Stimulated activated CD4-positive, alpha-beta T cell treated with anti-CD3 and anti-CD28 coated beads, TNF-alpha, amount 100 ng/mL, for 1 hour (primary cell): ENCODE measurements at places on chromosomes 2 and 18.

DNA sequence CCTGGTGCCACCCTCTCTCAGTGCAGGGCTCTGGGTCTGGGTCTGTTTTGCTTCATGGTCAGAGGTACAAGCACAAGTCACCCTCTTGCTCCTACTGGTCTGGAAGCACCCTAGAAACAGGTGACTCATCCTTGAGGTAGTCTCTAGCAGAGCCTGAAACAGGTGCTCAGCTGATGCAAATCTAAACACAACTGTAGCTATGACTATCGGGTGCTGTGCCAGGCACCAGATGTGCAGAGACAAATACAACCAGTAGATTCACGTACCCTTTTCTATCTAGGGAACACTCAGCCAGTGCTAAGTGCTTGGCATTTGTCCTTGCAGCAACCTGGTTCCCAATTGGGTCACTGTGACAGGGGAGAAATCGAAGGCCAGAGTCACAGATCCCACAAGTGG lies 140.9 kb upstream of the MYCN start:
- DNase-seq = no peak

DNA sequence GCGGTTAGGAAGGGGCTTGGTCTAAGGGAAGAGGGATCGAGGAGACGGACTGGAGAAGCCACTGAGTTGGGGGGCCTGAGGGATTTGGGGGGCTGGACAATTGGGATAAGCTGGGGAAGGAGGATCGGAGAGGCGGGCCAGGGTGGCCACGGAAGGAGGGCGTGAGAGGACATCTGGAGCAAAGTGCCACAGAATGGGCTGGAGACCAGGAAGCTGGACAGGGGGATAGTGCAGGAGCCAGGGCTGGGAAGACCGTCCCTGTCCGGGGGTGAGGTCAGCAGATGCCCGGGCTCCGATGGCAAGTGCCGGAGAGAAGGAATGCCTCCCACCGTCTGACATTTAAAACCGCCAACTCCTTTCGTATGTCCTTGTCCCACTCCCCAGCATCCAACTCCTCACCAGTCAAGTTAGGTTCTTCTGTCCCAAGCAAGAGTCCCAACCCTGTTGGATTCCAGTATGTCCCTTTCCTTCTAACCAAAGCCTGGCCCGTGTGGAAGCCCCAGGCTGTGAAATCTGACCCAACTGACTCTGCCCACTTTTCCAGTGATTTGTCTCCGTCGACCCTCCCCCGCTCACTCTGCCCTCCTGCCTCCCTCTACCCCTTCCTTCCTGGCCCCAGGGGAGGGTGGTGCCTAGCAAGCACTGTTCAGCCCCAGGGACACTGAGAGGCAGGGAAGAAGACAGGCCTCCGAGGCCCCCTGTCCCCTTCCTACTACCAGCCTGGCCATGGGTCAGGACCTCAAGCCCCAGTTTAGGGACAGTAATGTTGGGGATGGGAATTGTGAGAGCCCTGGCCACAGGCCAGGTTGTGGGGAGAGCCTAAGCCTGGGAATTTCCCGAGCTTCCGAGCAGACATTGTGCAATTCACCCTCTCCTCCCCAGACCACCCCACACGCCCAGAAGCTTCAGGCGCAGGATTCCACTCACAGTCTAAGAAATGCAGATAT lies 31.5 kb upstream of the TMBIM1 start:
- DNase-seq = no peak

DNA sequence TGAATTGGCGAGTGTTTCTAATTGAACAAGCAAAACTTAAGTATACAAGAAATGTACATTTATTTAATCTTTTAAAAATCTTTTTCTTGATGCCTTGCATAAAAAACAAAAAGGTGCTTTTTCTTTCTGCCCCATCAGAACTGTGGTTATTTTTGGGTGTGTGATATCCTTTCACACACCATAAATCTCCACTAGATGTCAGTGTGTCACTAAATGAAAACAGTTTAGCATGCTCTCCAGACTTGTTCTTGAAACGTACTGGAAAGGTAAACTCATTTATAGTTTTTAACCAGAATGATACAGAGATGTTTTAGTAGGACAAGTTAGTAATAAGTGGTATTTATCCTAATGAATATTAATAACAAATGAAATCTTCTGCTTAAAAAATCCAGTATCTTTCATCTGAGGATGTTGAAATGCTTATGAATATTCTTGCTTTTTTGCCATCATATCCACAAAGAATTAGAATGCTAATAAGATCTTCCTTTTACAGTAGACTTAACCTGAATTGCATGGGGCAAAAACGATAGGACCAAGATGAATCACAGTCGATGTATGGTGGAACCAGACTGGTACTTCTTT lies 96.8 kb downstream of the UBE2E3 start:
- no peak for DNase-seq

- DNase-seq = no peak
Observed at GRCh38 chr2:71559080-71559827, 105.9 kb downstream of the DYSF start.

DNA sequence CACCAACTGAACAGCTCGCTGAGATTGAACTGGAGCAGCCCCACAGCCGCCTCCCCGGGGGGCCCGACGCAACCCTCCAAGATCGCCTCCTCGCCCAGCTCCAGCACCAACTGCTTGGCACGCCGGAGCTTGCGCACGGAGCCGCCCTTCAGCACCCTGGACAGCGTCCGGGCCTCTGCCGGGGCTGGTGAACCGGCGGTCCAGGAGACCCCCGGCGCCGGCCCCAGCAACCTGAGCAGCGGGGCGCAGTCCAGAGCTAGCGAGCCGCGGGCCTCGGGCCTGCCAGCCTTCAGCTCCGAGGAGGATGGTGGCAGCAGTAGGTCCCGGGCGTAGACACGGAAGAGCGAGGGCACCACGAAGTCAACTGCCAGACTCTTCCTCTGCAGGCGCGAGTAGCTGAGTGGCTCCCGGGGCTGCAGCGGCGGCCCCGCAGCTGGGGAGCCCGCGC lies 1.2 kb downstream of the ALK start:
- DNase-seq = no peak

DNA sequence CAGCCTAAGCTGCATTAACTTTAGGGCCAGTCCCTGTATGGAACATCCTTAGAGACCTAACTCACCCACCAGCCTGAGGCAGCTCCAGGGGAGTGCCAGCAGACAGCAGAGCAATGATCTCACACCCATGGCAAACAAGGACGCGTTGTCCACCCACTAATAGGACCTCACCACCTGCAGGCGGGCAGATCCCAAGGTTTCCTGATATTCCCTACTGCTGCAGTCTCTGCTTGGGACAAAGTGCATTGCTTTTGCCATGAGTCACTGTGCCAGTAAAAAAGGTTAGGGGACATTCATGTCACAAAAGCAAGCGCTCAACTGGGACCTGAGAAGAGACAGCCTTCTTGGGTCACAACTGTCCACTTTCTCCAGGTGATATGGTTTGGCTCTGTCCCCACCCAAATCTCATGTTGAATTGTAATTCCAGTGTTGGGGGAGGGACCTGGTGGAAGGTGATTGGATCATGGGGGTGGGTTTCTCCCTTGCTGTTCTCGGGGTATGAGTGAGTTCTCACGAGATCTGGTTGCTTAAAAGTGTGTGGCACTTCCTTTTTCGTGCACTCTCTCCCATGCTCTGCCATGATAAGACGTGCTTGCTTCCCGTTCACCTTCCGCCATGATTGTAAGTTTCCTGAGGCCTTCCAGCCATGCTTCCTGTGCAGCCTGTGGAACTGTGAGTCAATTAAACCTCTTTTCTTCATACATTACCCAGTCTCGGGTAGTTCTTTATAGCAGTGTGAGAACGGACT lies 160.2 kb downstream of the MIB1 start:
- no peak for DNase-seq

DNA sequence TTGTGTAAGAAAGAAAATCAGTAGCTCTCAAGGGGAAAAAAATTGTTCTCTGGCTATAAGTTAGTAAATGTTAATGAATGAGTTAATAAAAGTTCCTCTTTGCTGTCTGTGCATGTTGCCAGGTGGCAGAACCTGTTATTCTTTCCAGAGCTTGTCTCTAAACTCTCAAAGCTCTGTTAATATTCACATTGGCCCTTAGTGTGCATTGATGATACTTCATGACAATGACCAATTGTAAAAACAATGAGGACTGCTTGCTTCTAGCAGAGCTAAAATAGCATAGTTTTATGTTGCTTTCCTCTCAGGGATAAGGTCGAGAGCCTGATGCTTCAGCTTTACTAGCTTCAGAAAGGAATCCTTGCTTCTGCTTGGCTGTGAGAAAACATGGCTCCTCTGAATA lies 91.5 kb downstream of the RAD51AP2 start:
- DNase-seq = no peak

DNA sequence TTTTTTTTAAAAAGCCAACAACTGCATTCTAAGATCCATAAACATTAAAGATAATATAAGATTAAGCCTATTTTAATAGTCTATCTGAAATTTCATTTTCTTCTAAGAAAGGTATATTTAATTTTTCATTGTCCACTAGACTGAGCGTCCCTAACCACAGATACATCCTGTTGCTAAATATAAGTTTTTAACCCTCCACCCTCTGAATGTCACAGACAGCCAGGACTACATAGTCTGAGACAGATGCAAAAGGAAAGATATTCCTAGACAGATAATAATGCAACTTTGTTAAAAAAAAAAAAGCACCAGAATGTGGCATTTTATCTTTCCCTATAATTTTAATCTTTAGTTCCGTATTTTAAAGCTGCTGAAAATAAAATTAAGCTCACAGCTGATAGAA lies 114.6 kb downstream of the ZEB2 start:
- no peak for DNase-seq

GRCh38 chr18:32386471-32386870 lies 84.2 kb downstream of the GAREM1 start:
- DNase-seq = no peak

GRCh38 chr18:37657493-37657892 lies 91.9 kb upstream of the CELF4 start:
- DNase-seq = no peak

GRCh38 chr2:200962811-200963123 lies 693 bp downstream of the ORC2 start:
- no peak for DNase-seq

GRCh38 chr2:46701152-46701551 lies 214.5 kb downstream of the MCFD2 start:
- no peak for DNase-seq

DNA sequence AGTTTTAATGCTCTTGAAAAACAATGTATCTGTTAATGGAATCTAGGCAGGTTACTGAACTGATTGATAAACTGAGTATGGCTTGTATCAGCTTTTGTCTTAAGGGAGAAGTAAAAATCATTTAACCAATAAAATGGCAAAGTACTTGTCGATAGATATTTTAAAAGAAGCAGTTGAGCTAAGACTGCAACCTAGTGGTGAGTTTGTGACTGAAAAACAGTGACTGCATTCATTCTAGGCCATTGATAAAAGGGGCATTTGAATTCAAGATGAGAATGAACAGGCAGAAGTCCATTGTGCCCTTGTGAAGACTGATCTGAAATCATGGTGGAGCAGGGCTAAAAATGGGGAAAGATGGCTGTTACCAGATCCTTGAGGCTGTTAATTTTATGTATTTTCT lies 59.4 kb upstream of the MSTN start:
- DNase-seq = no peak

DNA sequence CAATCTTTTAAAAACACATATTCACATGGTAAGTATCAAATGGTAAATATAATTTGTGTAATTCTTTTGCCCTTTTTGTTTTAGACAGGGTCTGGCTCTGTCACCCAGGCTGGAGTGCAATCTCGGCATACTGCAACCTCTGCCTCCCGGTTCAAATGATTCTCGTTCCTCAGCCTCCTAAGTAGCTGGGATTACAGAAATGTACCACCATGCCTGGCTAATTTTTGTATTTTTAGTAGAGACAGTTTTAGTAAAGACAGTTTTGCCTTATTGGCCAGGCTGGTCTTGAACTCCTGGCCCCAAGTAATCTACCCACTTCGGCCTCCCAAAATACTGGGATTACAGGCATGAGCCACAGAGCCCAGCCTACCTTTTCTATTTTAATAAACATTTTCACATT lies 182.2 kb downstream of the MYCN start:
- no peak for DNase-seq

- no peak for DNase-seq
Observed at GRCh38 chr2:187451510-187451909, 3.5 kb upstream of the CALCRL start.
